ENCODE measurements at places on chromosomes 5 and 9. TPM values are rescaled to one million over a fixed set of nuclear protein-coding genes. Genes with fewer than 3 reads are reported as not detected.

Gene LMBRD2
- total RNA-seq: 8.5 TPM

Gene TICAM2
- total RNA-seq: 6.3 TPM

Gene SLC45A2
- not detected for total RNA-seq

Gene IL5
- not detected for total RNA-seq

Gene SLCO4C1
- 0.58 TPM for total RNA-seq

DNA sequence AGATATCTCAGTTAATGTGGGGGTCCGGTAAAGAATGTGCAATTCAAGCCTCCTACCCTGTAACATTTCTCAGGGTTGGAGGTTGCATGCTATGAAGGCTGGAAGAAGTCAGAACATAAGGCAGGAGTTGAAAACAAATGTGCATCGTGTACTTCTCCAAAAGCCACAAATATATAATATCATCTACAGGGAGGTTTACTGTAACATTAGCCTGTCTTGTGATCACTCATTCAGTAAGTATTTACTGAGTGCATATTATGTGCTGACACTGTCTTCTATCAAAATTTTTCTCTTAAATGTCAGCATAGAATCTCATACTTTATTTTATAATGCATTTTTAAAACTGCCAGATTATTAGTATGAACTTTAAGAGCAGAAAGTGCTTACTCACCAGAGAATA is 105.6 kb upstream of the ZNF366 start:
- no peak for DNase-seq

DNA sequence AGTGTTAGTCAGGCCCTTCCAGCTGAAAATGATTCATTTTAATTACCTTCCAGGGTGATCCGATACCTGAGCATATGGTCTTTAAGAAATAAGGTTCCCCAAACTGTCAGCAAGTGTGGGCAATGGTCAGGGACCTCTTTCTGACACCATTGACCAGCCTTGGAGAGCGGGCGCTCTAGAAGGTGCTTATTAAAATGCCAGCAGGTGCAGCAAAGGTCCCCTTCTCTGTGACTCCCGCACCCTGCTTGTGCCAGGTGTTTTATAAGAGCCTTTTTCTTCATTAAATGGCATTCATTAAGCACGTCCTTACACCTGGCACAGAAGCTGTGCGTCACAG is 85.3 kb downstream of the MVB12B start:
- no peak for DNase-seq

DNA sequence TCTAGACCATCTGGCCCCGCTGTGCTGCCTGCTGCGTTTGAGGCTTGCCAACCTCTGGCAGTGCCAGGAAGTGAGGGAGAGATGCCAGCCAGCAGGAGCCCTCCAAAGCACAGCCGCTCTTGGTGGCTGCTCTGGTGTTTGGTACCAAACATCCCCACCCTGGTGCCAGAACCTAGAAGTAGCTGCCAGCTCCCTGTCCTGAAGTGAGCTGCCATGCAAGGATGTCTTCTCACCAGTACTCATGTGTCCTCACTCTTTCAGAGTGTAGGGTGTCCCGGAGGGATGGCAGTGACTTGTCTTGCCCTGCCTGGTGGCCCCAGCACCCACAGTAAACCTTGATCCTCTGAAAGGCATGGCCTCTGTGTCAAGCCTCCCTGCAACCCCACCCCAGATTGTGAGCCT is 43.4 kb downstream of the AMBP start:
- DNase-seq: peak; percentile 77

GRCh38 chr9:734831-735511 is 106.5 kb upstream of the DMRT1 start:
- DNase-seq: no peak

DNA sequence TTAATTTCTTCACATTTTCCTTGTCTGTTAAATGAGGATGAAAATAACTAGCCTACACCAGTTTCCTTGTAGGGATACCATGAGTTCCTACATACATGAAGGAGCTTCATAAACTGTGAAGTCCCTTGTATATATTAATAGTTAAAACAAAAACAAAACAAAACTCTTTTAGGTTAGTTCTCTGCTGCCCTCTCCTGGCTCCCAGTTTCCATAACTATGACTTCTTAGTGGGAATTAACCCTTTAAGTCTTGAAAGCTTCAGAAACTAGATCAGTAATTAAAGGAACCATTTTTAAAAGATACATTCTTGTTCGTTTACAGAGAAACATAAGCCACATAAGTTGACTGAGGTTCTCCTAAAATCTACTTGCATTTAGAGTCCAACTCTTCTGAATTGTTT is 500.0 kb upstream of the C9orf72 start:
- no peak for DNase-seq

GRCh38 chr5:33891446-33891787 is 373 bp downstream of the ADAMTS12 start:
- no peak for DNase-seq

DNA sequence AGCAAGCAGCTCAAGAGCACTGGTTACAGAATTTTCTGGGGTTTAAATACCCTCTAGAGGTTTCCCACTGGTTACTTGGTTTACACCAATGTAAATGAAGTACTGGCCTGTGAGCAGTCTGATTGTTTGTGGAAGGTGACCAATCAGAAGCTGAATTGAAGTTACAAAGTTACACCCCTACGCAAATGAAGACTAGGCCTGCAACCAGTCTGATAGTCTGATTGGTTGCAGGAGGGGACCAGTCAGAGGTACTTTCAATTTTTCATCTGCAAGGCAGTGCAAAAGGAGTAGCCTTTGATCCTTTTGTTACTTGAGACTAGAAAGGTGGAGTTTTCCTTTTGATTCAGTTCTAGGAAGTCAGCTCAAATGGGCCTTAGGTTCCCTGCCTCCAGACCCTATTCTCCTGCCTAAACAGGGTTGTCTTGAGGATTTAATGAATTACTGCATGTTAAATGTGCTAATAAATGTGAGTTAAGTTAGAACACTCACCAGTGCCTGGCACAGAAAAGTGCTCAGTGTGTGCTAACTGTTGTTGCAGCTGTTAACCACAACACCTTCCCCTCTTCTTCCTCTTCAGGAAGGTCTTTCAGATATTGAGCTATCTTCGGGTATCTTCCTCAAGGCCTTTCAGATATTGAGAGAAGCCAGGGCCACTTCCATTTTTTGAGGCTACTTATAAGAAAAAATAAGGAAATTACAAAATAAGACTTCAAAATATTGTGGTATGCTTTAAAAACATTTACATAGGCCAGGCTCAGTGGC is 32.1 kb upstream of the CLINT1 start:
- no peak for DNase-seq

GRCh38 chr9:96192710-96193109 is 109.3 kb downstream of the HSD17B3 start:
- no peak for DNase-seq

DNA sequence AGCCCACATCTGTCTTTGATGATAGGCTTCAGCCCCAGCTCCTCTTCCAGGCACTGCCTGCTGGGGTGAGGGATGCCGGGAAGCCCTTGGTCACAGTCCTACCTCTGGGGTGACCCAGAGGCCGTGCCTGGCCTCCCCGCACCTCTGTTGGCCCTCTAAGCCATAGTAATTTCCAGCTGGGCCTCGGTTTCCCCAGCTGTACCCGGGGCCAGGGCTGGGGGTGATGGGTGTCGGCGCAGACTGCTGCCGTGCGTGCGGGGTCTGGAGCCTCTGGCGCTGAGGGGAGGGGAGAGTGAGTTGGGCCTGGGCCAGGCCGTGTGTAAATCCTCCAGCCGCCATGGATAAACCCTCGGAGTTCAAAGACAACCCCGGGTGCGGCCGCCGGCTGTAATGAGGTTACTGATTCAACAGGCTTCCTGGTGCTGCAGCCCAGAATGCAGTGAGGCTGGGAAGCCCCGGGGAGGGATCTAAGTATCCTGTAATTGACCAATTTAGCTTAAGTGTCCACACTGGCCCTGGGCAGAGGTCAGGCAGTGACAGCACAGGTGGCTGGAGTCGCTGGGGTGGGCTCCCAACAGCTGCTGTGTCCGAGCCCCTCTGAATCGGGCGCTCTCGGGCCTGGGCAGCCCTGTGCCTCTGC is 7.1 kb downstream of the RXRA start:
- DNase-seq: no peak

- peak; percentile 88 for DNase-seq
Measured at GRCh38 chr5:2295476-2295875, 412.8 kb upstream of the IRX4 start.

- DNase-seq: no peak
Measured at GRCh38 chr5:59428391-59428790, 465.1 kb downstream of the PDE4D start.

GRCh38 chr5:35853631-35854030 is 3.1 kb upstream of the IL7R start:
- DNase-seq: no peak

Data from mesenteric fat pad (tissue), 1 donor.